Stimulated activated CD8-positive, alpha-beta memory T cell treated with anti-CD3 and anti-CD28 coated beads, Interleukin-12 subunit alpha, Interleukin-12 subunit beta, amount 100 ng/mL, for 1 hour (primary cell): ENCODE measurements at places on chromosomes 16 and 17.
A peak's percentile ranks its signal among the peaks of the same experiment; 100 is the strongest.

DNA sequence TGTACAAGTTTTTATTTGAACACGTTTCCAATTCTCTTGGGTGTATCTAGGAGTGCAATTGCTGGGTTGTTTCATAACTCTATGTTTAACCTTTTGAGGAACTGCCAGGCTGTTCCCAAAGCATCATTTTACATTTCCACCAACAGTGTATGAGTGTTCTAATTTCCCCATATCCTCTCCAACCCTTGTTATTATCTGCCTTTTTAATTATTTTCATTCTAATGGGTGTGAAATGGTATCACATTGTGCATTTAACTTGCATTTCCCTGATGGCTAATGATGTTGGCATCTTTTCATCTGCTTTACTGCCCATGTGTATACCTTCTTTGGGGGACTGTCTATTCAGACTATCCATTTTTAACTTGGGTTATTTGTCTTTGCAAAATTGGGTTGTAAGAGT, 104.2 kb downstream of the USP31 start:
- DNase-seq, result no peak

GRCh38 chr16:85759631-85760419, 8.9 kb upstream of the C16orf74 start:
- DNase-seq, result no peak

- no peak for DNase-seq
Observed at GRCh38 chr16:77468831-77469230, 34.0 kb upstream of the ADAMTS18 start.

- no peak for DNase-seq
Observed at GRCh38 chr16:53510704-53511070, 7.7 kb upstream of the AKTIP start.

- DNase-seq, result no peak
Observed at GRCh38 chr16:30829130-30830071, 42.4 kb upstream of the ZNF629 start.

DNA sequence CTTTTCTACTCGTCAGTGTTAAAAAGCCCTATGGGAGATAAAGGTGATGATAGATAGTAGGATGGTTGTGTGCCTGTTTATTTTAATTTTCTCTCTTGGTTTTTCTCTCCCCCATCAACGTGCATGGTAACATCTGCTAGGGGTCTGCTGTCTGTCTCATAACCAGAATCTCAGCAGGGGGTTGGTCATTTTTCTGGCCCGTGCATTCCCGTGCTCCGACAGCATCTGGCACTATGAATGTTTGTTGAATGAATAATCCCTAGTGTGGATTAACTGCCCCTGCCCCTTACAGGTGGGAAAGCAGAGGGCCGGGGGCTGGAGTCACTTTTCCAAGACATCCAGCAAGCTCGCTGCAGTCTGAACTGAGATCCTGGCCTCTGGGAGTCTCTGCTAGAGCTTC, 6.3 kb downstream of the CA5A start:
- DNase-seq, result no peak

DNA sequence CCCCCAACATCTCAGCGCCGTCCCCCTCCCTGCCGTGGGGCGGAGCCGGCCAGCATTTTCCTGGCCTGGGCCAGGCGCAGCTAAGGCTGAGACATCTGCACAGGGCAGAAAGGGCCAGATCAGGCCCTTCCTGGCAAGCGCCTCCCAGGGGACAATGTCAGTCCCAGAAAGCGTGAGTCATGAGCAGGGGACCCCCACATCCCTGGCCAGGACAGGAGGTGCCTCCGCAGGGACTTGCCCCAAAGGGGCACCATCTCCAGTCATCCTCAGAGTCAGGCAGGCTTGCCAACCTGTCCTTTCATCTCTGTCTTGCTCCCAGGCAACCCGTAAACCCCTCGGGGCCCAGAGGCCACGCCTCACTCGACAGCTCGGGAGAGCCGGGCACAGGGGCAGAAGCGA, 43.2 kb downstream of the SOCS1 start:
- DNase-seq, result no peak

DNA sequence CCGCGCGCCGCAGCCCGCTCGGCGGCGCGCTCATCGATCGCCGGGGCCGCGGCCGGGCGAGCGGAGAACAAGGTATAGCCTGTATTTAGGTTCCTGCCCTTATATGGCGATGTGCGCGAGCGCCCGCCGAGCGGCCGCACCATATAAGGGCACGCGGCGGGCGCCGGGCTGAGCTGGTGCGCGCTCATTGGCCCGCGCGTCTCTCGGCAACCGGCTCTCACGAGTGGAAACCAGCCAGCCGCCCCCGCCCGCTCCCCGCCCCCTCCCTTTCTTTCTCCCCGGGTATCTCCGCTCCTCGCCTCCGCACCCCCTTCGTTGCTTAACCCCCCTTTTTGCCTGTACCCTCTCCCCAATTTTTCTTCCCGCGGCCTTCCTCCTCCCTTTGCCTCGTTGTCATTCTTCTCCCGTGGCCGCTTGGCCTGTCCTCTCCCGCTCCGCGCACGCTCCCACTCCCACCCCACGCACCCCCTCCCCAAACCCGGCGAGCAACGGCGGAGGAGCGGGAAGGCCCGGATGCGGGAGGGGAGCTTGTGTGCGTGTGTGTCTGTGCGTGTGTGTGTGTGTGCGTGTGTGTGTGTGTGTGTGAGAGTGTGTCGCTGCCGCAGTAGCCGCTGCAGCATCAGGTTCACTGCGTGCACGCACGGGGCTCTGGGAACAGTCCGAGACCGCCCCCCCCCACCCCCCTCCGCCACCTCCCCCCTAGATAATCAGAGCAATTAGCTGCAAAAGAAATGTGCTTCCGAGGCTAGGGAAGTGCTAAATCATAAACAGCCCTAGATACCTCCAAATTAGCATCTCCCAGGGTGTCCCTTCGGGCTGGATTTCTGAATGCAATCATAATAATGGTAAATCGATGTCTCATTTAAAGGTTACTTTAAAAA, 13.5 kb upstream of the CBX8 start:
- peak; percentile 68 for DNase-seq

- no peak for DNase-seq
Observed at GRCh38 chr16:78633551-78633950, 534.1 kb downstream of the WWOX start.

- no peak for DNase-seq
Observed at GRCh38 chr16:129075-129474, 9.4 kb downstream of the NPRL3 start.

- DNase-seq, result no peak
Observed at GRCh38 chr17:31649302-31649701, 209.7 kb downstream of the COPRS start.

- DNase-seq, result no peak
Observed at GRCh38 chr17:37399265-37399803, 7.3 kb downstream of the ACACA start.

- no peak for DNase-seq
Observed at GRCh38 chr17:37219876-37220606, 155.7 kb upstream of the C17orf78 start.

DNA sequence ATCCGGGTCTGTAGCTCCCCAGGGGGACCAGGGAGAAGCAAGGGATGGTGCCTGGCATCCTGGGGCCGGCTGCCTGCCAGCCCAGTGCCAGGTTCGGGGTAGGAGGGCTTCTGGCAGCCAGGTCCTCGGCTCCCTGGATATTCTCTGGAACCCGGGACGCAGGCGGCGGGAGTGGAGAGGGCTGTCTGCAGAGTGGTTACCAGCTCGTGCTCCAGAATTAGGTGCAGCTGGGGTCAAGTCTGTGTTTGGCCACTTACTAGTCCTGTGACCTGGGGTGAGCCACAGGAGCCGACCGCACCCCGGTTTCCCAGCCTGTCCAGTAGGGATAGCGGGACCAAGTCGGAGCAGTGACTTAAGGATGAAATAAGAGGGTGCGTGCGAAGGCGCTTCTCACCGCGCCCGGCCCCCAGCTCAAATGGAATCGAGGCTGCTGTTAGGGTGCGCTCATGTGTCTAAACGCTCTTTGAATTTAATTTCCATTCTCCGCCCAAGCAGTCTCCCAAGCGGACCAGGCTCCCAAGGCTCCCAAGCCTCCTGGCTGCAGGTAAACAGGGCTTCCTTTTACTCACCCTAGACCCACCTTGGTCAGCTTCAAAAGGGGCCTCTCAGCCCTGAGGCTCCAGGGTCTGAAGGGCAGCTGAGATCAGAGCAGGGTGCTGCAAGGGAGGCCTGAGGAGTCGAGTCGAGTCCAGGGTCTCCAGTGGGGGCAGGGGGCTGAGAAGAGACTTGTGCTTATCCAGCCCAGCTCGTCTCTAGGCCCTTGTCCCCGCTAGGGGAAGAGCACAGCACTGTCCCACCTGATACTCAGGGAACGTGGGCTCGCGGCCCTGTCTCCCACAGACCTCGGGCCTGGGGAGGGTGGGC, 28.3 kb upstream of the ZNF469 start:
- no peak for DNase-seq

DNA sequence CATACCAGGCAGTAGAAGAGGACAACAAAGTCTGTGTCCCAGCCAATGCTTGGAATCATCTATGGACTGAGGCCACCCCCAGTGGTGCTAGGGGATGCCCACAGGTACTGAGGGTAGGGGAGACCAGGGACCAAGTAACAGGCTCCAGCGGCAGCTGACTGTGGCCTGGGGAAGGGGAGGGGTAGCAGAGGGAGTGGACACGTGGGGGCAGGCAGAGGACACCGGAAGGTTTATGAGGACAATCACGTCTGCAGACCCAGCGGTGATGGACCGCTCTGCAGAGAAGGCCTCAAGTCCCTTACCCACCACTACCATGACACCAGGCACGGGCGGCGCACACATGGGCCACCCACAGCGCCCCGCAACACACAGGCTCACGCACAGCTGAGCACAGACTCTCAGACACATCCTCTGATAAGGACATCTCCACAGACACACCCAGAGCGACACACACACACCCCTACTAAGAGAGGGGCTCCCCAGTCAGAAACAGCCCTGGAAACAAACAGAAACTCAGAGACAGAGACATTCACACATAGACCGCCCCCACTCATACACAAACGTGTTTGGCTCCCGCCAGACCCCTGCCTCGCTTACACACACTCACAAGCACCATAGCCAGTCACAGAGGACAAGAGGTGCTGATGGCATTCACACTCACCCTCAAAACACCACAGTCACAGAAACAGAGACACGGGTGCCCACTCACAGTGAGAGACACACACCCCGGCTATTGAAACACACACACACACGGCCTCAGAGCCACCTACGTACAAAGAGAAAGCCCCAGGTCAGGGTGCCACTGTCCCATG, 35.8 kb downstream of the SRCIN1 start:
- no peak for DNase-seq

- DNase-seq, result no peak
Observed at GRCh38 chr17:1566505-1567199, 4.1 kb upstream of the PITPNA start.

DNA sequence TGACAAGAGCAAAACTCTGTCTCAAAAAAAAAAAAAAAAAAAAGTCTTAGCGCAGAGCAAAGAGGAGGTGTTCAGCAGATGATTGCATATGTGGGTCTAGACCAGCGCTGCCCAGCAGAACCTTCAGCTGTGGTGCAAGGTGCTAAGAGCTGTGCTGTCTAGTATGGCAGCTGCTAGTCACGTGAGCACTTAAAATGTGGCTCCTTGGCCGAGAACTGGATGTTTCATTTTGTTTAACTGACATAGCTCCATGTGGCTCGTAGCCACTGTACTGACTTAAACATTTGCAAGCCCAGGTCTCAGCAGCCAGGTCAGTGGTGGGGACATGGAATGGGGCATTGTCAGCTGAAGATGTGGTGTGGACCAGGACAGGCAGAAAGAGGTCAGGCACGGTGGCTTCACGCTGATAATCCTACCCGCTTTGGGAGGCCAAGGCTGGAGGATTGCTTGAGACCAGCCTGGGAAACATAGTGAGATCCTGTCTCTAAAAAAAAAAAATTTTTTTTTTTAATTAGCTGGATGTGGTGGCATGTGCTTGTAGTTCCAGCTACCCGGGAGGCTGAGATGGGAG, 9.2 kb downstream of the C1QTNF1 start:
- DNase-seq, result no peak

- DNase-seq, result no peak
Observed at GRCh38 chr17:67211742-67212141, 33.3 kb downstream of the HELZ start.

- no peak for DNase-seq
Observed at GRCh38 chr16:6122401-6122800, 1024.8 kb upstream of the EEF2KMT start.

DNA sequence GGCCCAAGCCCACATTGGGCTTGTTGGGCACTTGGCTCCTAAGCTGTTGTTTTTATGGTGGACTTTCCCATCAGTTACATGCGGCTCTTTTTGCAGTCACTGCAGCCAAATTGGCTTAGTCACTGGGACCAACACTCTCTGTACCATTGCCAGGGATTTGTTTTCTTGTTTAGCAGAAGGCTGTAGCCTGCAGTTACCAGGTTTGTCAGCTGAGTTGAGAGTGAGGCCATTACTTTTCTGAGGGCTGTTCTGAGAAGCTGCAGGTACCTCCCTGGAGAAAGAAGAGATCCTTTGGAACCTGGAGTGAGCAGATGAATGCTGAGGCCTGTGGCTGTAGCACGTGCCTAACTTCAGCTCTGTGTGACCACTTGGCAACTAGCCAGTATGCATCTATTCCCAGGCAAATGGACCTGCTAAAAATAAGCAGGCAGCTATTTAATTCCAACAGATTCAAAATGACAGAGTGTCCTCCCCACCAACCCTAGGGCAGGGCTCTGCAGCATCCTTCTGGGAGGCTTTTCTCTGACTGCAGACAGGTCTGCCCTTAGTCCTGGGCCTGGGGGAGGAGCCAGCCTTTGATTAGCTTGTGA, 12.9 kb downstream of the AKAP1 start:
- no peak for DNase-seq

DNA sequence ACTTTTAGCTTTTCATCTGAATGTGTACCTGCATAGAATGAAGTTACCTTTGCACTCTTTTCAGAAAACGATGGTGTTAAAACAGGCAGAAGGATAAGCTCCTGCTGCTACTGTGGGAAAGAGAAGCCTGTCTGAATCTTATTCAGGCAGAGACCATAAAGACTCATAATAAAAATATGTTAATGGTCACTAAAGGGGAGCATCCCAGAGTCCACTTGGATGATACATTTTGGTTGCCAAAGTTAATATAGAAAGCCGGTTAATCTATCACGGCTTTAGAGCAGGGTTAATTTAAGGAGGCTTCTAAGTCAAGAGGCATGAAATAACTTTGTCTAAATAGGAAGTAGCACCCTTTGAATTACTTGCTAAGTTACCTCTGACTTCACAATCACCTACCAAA, 2.9 kb downstream of the MARCHF10 start:
- DNase-seq, result no peak

DNA sequence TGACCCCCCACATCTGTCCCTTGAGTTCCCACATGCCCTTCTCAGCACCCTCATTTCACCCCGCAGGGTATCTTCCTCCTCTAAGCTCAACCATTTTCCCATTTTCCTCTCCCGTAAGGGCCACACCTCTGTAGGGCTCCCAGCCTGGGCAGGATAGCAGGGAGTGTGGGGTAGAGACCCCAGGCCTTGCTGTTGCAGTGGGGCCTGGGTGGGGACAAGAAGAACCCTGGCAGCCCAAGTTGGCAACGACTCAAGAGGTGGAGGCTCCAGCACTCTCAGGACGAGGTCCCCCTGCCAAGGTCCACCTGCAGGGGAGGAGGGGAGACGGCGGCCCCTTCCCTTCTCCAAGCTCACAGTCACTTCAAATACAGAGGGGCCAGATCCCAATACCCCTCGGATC, 2.0 kb upstream of the TMEM92 start:
- no peak for DNase-seq
